ENCODE measurements at places on chromosomes 4 and X. TPM values are rescaled to one million over a fixed set of nuclear protein-coding genes. Genes with fewer than 3 reads are reported as not detected.

The NONO gene
- total RNA-seq = 309 TPM

The ASB12 gene
- 2.0 TPM for total RNA-seq

The KLHL13 gene
- 3.9 TPM for total RNA-seq

The ARHGAP24 gene
- 69.2 TPM for total RNA-seq

The DCAF8L2 gene
- not detected for total RNA-seq

The TEC gene
- total RNA-seq = 0.24 TPM

The SERPINA7 gene
- not detected for total RNA-seq

The SYN1 gene
- total RNA-seq = 0.88 TPM

The F9 gene
- total RNA-seq = not detected

The TMSB15A gene
- 0.44 TPM for total RNA-seq

The LRIT3 gene
- 0.15 TPM for total RNA-seq

The SSX4B gene
- not detected for total RNA-seq

The OSTC gene
- total RNA-seq = 194 TPM

The PPARGC1A gene
- total RNA-seq = 1.8 TPM

The UGT2B10 gene
- not detected for total RNA-seq

The GRPR gene
- not detected for total RNA-seq

The MAOB gene
- total RNA-seq = 0.19 TPM

The RPA4 gene
- 2.3 TPM for total RNA-seq

The MAP7D3 gene
- 29.6 TPM for total RNA-seq

The TNMD gene
- total RNA-seq = not detected

Data from glomerular endothelial cell (primary cell).